ENCODE measurements at places on chromosomes 6 and 20. TPM values are rescaled to one million over a fixed set of nuclear protein-coding genes. Genes with fewer than 3 reads are reported as not detected.

MYL9 gene
- total RNA-seq = 10.1 TPM

ITPA gene
- 45.0 TPM for total RNA-seq

TBC1D7 gene
- total RNA-seq = 9.6 TPM

GTSF1L gene
- not detected for total RNA-seq

IRAK1BP1 gene
- 0.58 TPM for total RNA-seq

GRM1 gene
- not detected for total RNA-seq

LZTS3 gene
- 3.1 TPM for total RNA-seq

BPIFB1 gene
- total RNA-seq = not detected

DNA sequence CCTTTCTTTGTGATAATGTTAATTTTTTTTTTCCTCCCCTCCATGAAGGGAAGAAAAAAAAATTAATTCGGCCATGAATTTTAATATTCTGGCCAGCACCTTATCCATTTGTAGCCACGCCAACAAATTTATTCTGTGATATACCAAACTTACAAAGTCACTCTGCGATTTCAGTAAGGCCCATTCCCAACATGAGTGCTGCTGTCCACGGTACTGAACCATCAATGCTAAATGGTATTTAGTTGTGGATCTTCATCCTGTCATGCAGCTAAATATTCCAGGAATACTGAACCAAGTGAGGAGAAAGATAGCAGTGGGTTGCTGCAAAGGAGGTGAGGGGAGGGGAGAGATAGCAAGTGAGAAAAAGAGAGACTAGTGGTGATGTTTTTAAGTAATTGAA lies 19.5 kb upstream of the RSPH4A start:
- no peak for ATAC-seq

- ATAC-seq = peak; percentile 64
Observed at GRCh38 chr6:116370760-116371119, at the start of gene DSE. TSS of gene DSE (plus strand) at chr6:116370947. CDS start at chr6:116399251, 28,304 bp downstream.

DNA sequence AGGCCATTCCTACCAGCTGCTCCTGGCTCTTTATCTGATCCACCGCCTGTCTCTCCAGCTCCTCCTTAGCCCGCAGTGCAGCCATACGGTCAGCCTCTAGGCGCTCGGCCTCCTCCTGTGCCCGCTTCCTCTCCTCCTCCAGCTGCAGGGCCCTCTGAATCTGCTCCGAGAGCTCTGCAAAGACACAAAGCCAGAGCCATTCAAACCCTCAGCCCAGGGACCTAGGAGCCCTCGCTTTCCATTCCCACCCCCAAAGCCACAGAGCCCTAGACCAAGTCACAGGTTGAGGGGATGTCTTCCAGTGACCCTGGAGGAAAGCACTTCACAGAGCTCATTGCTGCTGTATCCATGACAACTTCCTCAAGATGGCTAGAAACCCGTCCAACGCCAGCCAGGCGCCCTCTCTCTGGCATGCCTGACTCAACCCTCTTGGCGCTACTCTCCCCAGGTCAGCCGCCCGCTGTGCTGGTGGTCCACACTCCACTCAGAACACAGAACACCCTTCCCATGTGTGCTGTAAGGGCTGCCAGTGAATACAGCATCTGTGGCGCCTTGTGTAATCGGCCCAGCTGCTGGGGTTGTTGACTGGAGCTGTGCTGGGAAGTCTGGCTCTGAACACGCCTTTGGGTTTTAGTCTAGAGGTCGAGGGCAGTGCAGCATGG lies 49.3 kb downstream of the EZR start:
- no peak for ATAC-seq

- no peak for ATAC-seq
Observed at GRCh38 chr6:5466281-5467136, 205.2 kb downstream of the FARS2 start.

DNA sequence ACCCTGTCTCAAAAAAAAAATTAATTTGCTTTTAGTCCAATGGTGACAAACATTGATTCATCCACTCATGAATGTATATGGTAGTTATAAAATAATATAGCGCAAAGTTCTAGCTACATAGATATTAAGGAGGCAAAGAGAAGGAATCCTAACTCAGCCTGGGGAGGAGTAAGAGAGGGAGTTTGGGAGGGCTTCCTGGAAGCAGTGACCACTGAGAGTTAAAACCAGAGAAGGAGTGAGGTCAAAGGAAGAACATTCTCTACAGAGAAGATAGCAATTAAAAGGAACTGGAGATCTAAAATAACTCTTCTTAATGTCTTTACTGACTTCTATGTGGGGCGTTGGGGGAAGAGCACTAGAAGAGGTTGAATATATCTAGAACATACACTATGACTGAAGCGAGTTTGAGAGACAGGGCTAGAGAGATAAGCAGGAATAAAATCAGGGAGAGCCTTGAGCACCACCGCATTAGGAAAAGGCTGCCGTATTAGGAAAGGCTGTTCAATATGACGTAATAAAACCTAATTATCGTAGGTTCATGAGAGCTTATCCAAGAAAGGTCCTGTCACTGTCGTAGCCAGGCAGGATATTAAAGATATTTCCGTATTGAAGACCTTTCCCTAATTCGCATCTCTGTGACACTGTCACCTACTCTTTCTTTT lies 81.8 kb upstream of the CNKSR3 start:
- no peak for ATAC-seq

- ATAC-seq = peak; percentile 45
Observed at GRCh38 chr20:43537921-43538877, 20.6 kb upstream of the SGK2 start.

GRCh38 chr6:118630067-118630466 lies 21.3 kb downstream of the CEP85L start:
- ATAC-seq = no peak

- ATAC-seq = no peak
Observed at GRCh38 chr6:23016696-23017095, 447.3 kb downstream of the HDGFL1 start.

DNA sequence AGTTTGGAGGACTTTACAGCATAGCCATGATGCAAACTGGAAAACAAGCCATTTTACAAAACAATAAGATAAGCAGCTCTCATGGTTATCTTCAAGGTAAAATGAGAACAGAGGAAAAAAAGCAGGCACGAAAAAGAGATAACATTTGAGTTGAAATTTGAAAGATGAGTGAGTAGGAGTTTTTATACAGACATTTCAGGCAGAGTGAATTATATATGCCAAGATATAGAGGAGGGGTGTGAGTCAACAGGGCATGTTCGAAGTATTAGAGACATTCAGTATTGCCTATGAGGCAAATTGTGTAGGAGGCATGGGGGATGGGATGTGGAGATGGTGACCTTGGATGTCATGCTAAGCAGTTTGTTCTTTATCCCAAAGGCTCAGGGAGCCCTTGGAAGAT lies 240.5 kb upstream of the MAN1A1 start:
- no peak for ATAC-seq

- ATAC-seq = no peak
Observed at GRCh38 chr20:47701612-47702011, 83.7 kb downstream of the SULF2 start.

- no peak for ATAC-seq
Observed at GRCh38 chr6:169884158-169884557, 132.7 kb downstream of the ERMARD start.

GRCh38 chr20:20366551-20366875 lies 1.4 kb upstream of the INSM1 start:
- ATAC-seq = no peak

GRCh38 chr20:623704-624103 lies 13.6 kb upstream of the TCF15 start:
- no peak for ATAC-seq

GRCh38 chr20:46590443-46590842 lies 40.0 kb upstream of the OCSTAMP start:
- no peak for ATAC-seq

DNA sequence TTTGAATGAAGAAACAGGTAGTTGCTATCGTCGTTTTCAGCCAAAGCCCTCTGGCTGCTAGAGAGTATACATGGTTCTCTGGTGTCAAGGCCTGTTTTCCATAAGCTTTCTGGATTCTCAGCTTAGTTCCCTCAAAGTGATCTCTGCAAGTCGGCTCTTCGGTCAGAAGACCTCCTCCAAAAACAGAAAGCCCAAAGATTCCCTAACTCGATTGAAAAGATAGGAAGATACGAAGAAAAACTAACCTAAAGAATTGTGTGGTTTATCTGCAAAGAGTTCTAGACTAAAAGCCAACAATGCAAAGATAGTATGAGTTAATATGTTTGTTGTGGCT lies 545 bp upstream of the ASCC3 start:
- peak; percentile 1 for ATAC-seq

DNA sequence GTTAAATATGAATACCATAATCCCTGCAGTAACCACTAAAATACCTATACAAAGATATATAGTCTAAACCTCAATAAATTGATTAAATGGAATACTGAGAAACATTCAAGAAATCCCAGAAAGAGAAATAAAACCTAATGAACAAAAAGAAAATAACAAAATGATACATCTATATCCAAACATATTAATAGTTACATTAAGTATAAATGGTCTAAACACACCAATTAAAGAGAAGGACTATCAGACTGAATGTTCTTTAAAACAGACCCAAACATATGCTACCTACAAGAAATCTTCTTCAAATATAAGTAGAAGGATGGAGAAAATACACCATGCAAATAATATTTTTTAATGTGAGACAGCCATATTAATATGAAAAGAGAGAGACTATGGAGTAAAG lies 22.0 kb downstream of the NINL start:
- no peak for ATAC-seq

- ATAC-seq = no peak
Observed at GRCh38 chr6:73353636-73354593, at the start of gene DPPA5. TSS of gene DPPA5 (minus strand) at chr6:73354276. CDS start at chr6:73354225, 51 bp downstream.

DNA sequence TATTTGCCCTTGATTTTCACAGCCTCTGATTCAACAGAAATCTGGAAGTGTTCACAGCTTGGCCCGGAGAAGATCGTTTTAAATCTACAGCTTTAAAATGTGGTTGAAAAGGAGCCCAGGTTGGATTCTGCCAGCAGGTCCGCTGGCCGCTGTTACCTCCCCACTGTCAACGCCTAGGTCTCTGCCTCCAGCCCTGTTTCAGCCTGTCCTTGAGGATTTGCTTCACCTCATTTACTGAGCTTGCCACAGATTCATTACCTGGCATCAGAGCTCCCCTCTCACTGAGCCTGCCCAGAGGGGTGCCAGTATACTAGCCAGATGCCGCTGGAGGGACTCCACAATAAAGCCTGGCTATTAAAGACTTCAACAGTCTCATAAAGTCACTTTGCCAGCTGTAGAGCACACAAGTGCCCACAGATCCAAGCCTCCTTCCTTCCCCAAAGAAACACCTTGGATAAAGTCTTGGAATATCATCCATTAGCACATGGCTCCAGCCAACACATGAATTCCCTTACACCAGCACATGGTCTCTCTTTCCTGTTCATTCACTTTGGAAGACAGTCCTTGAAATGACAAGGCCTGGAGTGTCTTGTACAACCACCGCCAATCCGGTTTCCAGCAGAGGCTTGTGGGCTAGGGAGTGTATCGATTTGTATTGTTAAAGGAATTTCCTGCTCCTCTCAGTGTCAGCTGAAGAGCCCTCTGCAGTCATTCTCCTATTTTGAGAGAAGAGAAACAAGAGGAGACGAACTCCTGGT lies 9.5 kb upstream of the NR2E1 start:
- ATAC-seq = no peak

GRCh38 chr6:40936818-40937251 lies 102.2 kb downstream of the UNC5CL start:
- ATAC-seq = no peak

- ATAC-seq = no peak
Observed at GRCh38 chr6:1856381-1856780, 246.7 kb downstream of the FOXC1 start.

- ATAC-seq = no peak
Observed at GRCh38 chr6:134539865-134540323, 222.0 kb upstream of the SGK1 start.

DNA sequence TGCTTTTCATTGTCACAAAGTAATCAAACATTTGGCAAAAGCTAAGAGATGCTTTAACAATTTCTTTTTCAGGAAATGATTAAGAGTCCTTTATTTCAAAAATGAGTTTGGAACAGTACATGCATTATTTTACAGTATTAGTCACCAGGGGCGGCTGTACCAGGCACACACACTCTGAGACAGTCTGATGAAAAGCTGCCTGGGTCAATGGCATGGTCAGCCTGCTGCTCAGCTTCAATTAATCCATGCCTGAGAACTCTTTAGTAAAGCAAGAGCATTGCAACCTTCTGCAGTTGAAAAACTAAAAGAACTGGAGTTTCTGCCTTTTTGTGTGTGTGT lies 105.5 kb downstream of the TULP4 start:
- no peak for ATAC-seq

GRCh38 chr6:47451162-47451561 lies 26.4 kb upstream of the CD2AP start:
- no peak for ATAC-seq

- no peak for ATAC-seq
Observed at GRCh38 chr6:44065443-44066140, 61.7 kb downstream of the MRPL14 start.

GRCh38 chr6:14447240-14447639 lies 329.7 kb downstream of the CD83 start:
- no peak for ATAC-seq
